T-helper 2 cell (primary cell): ENCODE measurements at places on chromosomes 16 and 17.
A peak's percentile ranks its signal among the peaks of the same experiment; 100 is the strongest.

GRCh38 chr17:28906276-28906675, 3.4 kb upstream of the DHRS13 start:
- no peak for DNase-seq

GRCh38 chr17:50087246-50087911, 7.8 kb upstream of the PDK2 start:
- DNase-seq, result peak; percentile 68

- no peak for DNase-seq
Measured at GRCh38 chr17:4934173-4934979, 2.3 kb downstream of the GP1BA start.

DNA sequence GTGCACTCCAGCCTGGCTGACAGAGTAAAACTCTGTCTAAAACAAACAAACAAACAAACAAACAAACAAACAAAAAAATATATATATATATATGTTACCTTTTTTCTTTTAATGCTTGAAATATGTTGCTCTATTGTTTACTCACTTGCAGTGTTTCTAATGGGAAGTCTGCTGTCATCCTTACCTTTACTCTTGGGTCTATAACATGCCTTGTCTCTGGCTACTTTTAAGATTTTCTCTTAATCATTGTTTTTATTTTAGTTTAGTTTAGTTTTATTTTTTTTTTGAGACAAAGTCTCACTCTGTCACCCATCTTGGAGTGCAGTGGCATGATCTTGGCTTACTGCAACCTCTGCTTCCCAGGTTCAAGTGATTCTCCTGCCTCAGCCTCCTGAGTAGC, 16.1 kb upstream of the TNRC6A start:
- DNase-seq, result no peak

- DNase-seq, result no peak
Measured at GRCh38 chr16:4692460-4693295, 684 bp upstream of the NUDT16L1 start.

- DNase-seq, result peak; percentile 97
Measured at GRCh38 chr16:964356-965035, 6.3 kb downstream of the LMF1 start.

- no peak for DNase-seq
Measured at GRCh38 chr17:81309859-81310839, 15.0 kb upstream of the SLC38A10 start.

DNA sequence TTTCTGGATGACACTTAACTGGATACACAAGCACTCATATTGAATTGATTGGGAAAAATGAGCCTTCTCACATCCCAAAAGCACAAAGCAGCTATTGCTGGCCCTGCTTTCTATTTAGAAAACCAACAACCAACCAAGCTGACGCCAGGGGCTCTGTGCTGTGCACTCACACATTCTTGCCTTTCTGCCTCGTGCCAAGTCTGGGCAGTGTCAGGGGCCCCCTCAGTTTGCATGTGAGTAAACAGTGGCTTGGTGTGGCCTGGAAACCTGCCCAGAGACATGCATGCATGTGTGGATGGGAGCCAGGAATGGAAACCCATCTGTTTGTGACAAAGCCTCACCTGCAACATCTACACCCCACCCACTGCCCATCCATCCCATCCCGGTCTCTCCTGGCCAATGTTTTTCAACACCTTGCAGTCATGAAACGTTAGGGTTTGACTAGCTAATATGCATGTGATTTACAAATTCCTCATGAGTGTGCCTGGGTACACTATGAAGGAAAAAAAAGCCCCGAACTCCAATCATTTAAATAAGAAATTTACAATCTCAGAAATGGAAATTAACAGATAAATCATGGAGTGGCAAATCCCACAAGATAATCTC, 20.4 kb downstream of the MIEF2 start:
- DNase-seq, result no peak

GRCh38 chr17:80845069-80845862, 146.4 kb upstream of the CHMP6 start:
- DNase-seq, result peak; percentile 5

DNA sequence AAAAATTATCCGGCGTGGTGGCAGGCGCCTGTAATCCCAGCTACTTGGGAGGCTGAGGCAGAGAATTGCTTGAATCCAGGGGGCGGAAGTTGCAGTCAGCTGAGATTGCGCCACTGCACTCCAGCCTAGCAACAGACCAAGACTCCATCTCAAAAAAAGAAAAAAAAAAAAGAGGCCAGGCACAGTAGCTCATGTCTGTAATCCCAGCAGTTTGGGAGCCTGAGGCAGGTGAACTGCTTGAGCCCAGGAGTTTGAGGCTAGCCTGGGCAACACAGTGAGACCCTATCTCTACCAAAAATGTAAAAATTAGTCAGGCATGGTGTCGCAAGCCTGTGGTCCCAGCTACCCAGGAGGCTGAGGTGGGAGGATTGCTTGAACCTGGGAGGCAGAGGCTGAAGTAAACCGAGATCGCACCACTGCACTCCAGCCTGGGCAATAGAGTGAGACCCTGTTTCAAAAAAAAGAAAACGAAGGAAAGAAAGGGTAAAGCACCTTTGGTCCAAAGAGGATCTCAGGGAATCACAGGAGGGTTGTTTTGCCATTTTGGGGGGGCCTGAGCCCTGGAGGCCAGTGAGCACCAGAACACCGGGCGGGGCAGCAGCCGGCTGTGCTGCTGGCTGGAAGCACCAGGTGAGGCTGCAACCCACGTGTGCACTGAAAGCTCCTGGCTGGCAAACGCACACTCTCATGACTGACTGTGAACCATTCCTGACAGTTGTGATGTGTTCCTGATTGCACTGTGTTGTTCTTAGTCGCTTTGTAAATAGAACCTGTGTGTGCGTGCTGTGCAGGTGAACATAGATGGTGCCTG, 18.4 kb downstream of the HS3ST6 start:
- no peak for DNase-seq

DNA sequence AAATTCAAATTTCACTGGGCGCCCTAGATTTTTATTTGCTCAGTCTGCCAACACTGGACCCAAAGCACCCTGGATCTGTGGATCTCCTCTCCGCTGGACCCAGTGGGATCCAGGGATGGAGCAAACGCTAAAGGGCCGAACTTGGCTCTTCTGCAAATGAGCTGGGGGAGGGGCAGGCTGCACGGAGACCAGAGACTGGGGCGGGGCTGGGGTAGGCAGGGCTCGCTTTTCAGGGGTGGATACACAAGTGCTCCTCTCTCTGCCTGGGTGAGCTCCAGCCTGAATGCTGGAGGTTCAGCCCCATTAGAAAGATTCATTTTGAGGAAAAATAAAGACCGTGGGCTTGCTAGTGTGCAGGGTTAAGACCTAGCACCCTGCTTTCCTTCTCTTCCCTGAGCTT, 8.9 kb downstream of the CBX4 start:
- no peak for DNase-seq

DNA sequence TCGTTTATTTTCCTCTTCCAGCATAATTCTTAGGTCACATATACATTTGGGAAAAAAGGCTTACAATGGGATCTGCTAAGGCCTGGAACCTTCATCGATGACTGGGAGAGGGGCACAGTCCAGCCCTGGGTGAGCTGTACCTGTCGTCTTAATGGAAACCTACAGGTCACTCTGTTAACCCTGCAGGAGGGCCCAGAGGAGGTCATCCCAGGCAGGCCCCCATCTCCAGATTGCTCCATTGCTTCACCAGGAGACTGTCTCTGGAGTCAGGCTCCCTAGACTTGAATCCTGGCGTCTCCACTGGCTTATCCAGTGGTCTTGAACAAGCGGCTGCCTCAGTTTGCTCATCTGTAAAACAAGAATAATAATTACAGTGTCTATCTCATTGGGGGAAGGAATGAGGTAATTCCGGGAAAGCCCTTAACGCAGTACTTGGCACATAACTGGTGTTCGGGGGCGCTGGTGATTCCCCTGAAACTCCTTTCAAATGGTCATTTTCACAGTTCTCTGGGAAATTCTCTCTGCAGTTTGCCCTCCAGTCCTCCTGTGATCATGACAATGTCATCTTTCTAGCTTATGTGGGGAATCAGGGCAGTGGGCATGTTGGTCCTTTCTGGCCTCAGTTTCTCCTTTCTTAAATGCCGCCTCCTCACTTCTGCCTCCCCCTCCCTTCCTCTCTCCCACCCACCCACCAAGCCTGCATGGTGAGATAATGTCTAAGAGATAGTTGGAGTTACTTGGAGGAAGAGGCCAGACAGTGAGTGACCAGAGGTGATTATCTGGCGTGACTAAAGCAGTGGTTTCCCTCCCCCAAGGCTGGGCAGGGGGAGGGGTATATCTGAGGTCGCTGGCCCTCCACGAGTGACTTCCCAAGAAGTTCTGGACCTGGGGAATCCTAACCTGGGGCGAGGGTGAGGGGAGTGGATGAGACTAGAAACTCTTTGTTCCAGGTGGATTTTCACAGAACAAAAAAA, 31.3 kb upstream of the TAC4 start:
- DNase-seq, result no peak

- no peak for DNase-seq
Measured at GRCh38 chr17:823501-823902, 41.3 kb downstream of the MRM3 start.

DNA sequence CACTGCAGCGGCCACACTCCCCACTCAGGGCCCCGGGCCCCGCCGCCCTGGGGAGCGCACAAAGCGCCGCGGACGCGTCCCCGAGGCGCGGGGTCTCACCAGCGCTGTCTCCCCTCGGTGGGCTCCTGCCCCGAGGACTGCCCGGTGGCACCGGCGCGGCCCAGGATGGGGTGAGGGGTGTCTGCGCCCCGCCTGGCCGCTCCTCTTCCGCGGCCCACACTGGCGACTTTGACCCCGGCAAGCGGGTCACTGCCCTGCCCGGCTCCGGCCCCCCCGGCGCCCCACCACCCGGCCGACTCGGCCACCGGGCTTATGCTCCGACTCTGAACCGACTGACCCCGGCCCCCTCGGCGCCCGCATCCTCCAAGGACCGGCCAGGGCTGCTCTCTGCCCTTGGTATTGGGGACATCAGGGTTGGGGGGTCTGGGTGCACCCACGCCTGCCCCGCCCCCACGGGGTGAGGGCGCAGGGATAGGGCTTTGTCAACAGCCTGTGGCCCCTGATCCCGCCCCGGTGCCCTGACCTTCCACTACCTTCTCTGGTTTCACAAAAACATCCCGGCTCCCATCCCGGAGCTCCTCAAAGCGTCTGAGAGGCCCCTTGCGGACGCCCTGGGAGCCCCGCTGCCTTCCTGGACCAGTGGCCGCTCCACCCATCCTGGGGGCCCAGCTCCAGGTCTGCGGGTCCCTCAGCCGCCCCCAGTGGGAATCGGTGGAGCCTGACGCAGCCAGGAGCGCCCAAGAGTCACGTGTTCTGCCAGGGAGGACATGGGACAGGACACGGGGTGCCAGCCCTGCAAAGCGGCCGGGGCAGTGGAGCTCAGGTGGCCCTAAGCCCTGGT, 829 bp downstream of the GCGR start:
- no peak for DNase-seq

- DNase-seq, result no peak
Measured at GRCh38 chr16:57566436-57566835, 24.0 kb downstream of the ADGRG5 start.

- DNase-seq, result no peak
Measured at GRCh38 chr17:32015245-32016013, 8.2 kb downstream of the LRRC37B start.

GRCh38 chr16:9296271-9296590, 204.8 kb downstream of the HAPSTR1 start:
- DNase-seq, result no peak
